ENCODE measurements at places on chromosomes 12 and 14.

DNA sequence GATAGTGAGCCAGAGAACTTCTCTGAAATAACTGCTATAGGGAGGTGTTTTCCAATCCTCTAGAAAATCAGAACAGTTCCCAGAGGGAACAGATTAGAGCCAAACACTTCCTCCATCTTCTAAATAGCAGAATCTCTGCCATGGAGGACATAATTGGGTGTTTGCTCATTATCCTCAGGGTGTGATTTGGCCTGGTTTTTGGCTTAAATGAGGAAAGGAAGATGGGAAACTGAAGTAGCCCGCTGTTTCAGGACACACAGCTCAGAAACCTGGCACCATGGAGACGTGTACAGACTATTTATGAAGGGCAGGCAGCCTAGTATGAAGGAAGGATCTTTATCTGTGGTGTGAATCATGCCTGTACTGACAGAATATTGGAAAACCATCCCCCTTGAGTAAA is 231.7 kb upstream of the PRKD1 start:
- DNase-seq, result no peak

- DNase-seq, result no peak
Observed at GRCh38 chr14:33951183-33951840, 438 bp upstream of the EGLN3 start.

DNA sequence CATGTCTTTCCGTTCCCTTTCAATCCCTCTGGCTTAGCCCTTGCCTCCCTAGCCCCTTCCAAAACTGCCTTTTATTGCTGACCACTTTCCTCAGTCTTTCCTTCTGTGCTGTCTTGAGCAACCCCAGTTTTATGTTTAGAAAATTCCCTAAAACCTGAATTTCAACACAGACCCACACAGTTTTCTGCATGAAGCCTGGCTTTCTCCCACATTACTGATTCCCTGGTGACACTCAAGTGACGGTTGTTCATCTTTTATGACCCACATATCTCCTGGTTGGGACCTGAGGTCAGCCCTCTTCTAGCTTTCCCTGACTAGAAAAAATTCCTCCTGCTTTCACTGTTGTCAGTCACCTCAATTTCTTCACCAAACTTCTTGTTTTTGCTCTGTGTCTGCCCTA is 21.0 kb downstream of the FGD4 start:
- DNase-seq, result no peak

- no peak for DNase-seq
Observed at GRCh38 chr12:95169368-95169767, 47.9 kb downstream of the FGD6 start.

- no peak for DNase-seq
Observed at GRCh38 chr12:65881348-65881961, 57.2 kb downstream of the HMGA2 start.

GRCh38 chr12:131032082-131032750 is 78.5 kb downstream of the ADGRD1 start:
- DNase-seq, result no peak
